CD4-positive, alpha-beta T cell treated with Interleukin-21 for 1 hour (primary cell): ENCODE measurements at places on chromosomes 16 and 17.

DNA sequence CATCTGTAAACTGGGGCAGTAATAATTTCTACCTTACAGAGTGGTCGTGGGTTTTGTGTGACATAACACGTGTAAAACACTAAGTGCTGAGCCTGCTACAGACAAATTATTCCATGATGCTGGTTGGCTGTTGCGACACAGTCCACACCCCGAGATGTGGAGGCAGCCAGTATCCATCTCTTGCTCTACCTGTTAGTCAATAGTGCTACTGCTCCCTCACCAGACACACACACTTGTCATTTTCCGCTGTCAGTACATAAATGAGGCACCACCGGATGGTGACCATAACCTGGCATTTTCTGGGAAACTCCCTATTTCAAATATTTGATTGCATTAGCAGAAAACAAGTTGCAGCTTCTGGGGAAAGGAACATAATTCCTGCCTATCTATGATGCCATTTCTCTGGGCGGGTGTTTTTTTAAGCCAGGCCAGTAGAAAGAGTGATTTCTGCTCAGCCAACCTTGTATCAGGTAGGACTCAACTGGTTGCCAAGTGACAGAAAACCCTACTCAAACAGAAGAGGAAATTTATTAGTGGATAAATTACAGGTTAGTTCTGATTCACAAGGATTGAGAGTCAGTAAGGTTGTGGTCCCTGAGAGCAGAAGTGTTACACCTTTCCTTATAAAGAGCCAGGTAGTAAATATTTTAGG is 24.1 kb downstream of the DNAJA2 start:
- DNase-seq = peak; percentile 33

- DNase-seq = peak; percentile 59
Measured at GRCh38 chr16:68236137-68236825, 354 bp upstream of the ESRP2 start.

GRCh38 chr16:67091906-67092566 is 17.7 kb upstream of the PHAF1 start:
- no peak for DNase-seq

DNA sequence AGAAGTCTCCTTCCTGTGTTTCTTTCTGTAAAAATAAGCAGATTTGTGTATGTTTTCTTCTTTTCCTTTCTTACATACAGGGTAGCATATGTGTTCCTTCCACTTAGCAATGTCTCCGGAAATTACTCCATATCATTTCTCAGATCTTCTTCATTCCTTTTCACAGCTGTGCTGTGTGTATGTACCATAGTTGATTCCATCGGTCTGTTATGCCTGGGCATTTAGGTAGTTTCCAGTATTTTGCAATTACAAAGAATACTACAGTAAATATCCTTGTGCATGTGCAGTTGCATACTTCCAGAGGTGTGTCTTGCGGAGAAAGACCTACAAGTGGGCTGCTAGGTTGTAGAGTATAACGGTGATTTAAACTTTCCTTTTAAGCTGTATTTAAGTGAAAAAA is 69.8 kb downstream of the CLEC16A start:
- DNase-seq = no peak

- DNase-seq = no peak
Measured at GRCh38 chr17:50688245-50688644, 19.5 kb downstream of the ANKRD40 start.

DNA sequence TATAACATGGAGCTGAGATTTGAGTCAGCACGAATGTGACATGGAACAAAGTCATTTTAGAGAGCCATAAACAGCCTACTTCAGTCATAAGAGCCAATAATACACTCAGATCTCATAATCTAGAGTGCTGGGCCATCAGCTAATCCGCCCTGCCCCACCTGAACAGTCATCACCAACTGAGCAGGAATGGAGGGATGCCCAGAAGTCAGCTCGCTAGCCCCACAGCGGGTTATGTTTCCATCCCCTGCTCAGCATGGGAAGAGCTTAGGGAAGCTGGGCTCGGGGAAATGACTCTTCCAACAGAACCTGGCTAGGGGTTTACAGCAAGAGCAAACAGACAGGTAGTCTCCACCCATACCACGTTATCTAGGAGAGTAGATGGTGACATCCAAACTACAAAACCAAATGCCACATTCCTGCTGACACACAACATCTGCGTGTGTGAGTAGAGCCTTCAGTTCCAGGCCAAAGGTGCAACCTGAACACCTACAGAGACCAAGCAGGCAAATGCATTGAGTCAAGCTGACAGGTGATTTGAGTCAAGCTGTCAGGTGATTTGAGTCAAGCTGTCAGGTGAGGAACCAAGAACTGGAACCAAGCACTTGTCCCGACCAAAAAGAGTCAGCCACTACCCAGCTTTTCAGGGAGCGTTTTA is 2.0 kb downstream of the TMEM11 start:
- DNase-seq = no peak

GRCh38 chr17:55664287-55664686 is 58.4 kb downstream of the TMEM100 start:
- no peak for DNase-seq

- DNase-seq = no peak
Measured at GRCh38 chr17:51653878-51654277, 393.5 kb downstream of the UTP18 start.

DNA sequence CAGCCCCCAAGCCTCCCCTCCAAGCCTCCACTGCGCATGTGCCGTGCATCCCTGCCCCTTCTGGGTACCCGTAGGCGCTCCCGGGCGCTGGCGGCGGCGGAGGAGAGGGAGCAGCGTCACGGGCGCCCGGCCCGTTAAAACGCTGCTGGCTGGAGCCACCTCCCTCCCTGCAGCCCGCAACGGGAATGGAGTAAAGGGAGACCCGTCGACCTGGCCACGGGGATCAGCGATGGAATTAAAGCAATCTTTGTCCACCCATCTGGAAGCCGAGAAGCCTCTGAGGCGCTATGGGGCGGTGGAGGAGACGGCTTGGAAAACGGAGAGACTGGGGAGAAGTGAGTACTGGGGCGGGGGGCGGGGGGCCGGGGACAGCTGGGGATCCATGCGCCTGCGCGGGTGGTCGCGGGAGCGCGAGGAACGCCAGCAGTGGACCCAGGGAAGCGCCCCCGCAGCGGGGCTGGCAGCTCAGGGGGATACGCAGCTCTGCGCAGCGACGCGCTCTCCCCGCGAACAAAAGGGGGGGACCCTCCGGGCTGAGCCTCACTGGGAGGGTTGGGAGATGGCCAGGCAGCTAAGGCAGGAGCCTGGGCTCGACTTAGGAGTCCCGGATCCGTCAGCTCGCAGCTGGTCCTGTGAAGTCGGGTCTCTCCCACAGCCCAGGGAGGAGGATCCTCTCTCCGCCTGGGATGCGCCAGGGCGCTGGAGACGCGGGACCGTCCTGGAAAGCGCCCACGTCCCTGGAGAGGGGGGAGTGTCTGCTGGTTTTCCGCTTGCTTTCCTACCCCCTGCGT is at the start of gene BMERB1:
Gene BMERB1 (plus strand): TSS at position 164 of the 791 bp plus-strand sequence. CDS start 66 bp downstream, at position 230.
- DNase-seq = peak; percentile 45

DNA sequence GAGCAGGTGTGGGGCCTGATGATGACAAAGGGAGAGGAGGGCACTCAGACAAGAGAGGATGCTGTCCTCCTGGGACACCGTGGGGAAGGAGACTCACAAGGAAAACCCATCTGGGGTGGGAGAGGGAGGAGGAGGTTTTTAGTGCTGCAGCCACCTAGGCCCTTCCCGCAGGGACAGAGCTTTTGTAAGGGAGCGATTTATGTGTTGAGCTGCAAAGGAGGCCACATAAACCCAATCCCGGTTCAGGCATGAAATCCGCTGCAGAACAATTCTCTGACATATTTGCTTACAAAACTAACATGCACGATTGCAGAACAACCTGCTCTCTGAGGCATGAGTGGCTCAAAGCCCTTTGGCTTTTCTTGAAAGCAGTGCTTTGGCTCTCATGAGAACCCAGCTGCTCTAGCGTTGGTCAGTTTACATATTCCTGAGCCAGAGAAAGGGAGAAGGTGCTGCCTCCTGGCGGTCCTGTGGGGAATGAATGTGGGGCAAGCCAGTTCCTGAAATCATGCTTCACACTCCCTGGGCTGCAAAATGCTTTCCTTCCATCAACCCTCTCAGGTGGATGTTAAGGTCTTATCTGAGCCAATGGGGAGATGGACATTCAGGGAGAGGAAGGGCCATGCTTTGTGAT is 122.4 kb upstream of the NLRP1 start:
- DNase-seq = peak; percentile 59

- no peak for DNase-seq
Measured at GRCh38 chr17:74449773-74450172, 16.7 kb upstream of the CD300A start.

DNA sequence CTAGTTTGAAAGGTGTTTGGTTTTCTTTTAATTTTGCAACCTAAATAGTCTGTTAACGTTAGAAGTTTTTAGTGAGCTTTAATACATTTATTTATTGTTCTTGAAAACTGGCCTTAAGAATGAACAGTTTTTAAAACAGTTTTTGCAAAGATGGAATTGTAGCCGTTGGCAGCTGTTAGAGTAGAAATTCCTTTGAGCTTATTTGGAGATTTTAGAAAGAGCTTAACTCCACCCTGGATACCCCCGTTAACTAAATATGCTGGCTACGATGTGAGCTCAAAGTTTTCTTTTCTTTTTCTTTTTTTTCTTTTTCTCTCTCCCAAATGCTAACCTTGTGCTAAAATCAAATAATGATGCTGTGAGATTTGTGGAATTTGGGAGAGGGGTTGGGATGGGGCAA is 75.2 kb downstream of the COX10 start:
- no peak for DNase-seq

DNA sequence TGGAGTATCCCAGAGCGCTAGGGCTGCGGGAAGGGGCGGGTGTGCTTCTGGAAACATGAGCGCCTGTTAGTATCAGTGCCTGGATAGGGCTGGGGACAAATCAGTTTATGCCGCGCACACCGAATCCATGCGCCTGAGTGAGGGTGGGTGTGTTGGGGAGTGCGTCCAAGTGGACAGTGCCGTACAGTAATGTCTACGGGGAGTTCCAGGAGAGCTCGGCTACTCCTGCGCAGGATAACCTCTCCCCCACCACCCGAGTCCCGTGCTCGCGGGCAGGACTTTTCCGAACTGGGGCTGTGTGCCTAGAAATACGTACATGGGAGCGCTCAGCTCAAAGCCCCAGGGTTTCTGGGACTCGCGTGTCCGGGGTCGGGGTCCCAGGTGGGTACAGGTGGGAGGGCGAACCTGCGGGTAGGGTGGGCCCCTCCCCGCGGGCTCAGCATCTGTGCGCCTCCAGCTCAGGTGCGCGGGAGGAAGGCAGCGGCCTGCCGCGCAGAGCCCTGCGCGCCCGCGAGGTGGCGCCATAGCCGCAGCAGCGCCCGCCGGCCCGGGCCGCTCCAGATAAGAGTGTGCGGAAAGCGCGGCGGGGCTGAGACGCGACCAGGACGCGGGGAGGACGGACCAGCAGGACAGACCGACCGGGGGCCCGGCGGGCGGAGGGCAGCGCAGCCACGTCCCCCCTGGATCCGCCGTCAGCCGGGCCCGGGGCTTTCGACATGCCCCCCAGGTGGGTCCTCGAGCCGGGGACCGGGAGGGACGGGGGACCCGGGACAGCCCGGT is at the start of gene HIC1:
Gene HIC1 (plus strand): TSS at position 592 of the 780 bp plus-strand sequence. CDS start 1,588 bp downstream, outside the sequence.
- peak; percentile 82 for DNase-seq

GRCh38 chr16:9840761-9841665 is 341.2 kb downstream of the GRIN2A start:
- no peak for DNase-seq

DNA sequence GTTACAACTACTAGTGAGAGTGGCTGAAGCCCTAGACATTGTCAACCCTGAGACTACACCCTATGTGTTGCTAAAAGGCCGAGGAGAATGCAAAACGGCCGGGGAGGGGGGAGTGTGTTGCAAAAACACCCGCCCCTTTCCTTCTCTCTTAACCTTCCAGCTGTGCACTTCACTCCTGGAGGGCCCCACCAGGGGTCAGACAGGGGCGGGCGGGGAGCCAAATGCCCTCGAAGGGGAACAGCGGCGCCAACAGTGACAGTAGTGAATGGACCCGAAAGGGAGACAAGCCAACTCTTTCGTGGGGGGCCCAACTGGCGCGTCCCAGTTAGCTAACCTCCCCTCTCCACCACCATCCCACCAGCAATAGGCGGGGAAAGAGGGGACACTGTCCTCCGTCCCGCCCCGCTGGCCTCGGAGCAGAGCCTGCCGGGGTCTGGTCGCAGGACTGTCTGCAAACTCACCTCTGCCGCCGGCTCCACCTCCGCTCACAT is 352 bp downstream of the MARF1 start:
- peak; percentile 86 for DNase-seq

DNA sequence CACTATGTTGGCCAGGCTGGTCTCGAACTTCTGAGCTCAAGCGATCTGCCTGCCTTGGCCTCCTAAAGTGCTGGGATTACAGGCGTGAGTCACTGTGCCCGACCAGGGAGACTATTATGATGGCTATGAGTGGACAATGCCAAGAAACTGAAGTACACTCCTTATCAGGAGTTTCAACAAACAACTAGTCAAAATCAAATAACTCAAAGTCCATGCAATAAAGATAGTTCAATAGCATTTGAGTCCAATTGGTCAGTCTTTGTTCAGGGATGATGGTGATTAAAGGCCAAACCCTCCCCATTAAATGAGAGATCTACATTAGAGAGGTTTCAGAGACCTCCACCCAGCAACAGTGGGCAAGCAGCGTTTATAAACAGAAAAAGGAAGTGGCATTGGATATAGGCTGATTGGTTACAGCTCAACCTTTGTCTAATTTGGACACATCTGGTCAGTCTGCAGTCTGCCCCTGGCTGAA is 8.0 kb downstream of the CHST5 start:
- DNase-seq = no peak

GRCh38 chr16:67098599-67098998 is 11.1 kb upstream of the PHAF1 start:
- no peak for DNase-seq

- no peak for DNase-seq
Measured at GRCh38 chr17:9971991-9972390, 66.9 kb upstream of the RCVRN start.

GRCh38 chr17:76394166-76394565 is 9.8 kb downstream of the SPHK1 start:
- DNase-seq = no peak

DNA sequence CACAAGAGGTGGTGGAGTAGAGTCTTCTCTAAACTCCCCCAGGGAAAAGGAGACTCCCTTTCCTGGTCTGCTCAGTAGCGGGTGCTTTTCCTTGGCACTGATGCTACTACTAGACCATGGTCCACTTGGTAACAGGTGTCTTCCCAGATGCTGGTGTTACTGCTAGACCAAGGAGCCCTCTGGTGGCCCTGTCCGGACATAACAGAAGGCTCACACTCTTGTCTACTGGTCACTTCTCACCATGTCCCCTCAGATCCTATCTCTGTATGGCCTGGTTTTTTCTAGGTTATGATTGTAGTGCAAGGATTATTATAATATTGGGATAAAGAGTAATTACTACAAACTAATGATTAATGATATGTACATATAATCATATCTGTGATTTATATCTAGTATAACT is 49.7 kb upstream of the ARL4D start:
- no peak for DNase-seq

DNA sequence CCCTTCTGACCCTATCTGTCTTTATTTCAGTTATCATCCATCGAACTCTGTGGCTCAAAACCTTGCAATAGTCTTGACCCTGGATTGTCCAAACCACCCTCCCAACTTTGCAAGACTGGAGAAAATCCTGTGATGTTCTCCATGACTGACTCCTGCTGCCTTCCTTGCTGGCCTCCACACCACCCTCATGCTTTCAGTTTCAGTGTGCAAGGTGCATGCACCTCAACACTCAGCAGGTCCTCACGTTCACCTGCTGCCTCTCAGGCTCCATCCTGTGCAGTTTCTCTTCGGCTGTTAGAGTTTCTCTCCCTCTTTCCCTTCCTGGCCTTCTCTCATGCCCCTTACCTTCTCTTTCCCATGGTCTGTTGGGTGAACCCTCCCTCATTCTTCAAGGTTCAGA is 59.4 kb upstream of the ASIC2 start:
- DNase-seq = no peak
